ENCODE measurements at places on chromosomes 7 and 10. TPM values are rescaled to one million over a fixed set of nuclear protein-coding genes. Genes with fewer than 3 reads are reported as not detected.

The MYO1G gene
- not detected for total RNA-seq

DNA sequence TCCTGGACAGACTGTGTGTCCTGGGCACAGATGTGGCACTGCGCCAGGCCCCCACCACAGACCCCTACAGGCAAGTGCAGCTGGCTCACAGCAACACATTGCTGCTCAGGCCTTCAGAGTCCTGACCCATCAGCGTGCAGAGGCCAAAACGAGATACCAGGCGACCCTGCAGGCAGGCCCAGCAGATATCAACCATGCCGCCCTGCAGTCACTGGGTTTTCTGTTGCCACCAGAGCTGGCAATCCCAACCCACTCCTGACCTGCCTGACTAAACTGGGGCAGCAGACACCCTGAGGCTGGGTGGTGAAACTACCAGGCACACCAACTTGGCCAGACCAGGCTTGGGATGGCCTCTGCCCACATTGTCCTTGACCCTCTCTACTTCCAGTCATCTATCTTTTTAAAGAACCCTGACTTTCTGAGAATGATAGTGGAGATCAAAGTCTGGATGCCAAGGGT is 20.3 kb downstream of the ZCCHC24 start:
- DNase-seq = peak; percentile 70

The ARHGEF35 gene
- 0.18 TPM for total RNA-seq

The IL6 gene
- not detected for total RNA-seq

The TNRC18 gene
- total RNA-seq = 8.7 TPM

GRCh38 chr7:82507976-82508677 is 64.5 kb upstream of the CACNA2D1 start:
- no peak for DNase-seq

The BTAF1 gene
- 12.0 TPM for total RNA-seq

DNA sequence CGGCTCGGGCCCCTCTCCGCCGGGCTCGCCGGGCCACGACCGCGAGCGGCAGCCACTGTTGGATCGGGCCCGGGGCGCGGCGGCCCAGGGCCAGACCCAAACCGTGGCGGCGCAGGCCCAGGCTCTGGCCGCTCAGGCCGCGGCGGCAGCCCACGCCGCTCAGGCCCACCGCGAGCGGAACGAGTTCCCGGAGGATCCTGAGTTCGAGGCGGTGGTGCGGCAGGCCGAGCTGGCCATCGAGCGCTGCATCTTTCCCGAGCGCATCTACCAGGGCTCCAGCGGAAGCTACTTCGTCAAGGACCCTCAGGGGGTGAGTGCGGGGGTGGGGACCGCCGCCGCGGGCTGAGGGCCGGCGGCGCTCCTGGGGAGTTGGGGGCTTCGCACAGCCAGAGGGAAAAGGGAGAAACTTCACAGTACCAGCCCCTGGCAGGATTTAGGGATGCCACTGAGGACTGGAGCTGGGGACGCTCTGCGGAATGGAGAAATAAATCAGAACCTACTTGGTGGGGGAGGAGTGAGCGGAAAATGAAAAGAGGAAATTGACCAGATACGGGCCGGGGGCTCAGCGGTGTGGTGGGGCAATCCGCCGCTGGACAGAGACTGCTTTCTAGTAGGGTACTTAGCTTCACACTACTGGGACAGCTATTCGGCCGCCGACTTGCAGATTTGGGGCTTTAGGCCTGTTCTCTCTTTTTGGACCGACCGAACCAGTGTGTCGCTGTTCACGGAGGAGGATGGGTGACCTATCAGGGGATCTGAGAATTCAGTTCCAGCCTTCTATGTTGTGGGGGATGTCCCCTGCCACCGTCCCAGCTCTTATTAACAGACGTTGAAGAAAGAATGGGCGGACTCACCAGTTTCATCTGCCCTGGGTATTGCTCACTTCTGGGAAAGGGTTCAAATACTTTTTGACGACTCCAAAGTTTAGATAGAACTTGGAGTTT is 669 bp downstream of the PI4K2A start:
- DNase-seq = no peak

The C1QL3 gene
- not detected for total RNA-seq

DNA sequence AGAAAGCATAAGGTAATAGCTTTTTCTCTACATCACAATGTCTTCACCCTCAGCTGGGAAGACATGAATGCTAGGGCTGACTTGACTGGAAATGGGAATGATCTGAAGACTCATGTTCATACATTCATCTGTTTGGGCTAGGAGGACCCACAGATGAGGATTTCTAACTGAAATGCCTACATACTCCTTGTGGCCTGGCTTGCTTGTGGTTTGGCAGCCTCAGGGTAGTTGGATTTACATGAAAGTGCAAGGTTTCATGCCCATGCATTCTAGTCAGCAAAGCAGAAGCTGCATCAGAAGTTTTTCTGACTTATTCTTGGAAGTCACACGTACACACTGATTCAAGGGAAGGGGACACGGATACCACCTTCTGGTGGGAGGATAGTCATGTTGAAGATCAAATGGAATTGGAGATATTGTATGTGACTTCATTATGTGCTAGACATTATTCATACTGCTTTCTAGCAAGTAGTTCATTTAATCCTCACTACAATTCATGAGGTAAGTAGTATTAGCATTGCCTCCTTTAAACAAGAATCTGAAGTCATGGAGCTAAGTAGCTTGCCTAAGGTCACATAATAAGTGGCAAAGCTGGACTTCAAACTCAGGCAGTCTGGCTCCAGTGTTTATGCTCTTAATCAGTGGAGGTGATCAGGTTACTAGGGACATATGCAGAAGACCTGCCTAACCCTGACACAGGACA is 957.0 kb downstream of the LRMDA start:
- DNase-seq = no peak

GRCh38 chr7:106009503-106010226 is 46.6 kb downstream of the CDHR3 start:
- peak; percentile 67 for DNase-seq

DNA sequence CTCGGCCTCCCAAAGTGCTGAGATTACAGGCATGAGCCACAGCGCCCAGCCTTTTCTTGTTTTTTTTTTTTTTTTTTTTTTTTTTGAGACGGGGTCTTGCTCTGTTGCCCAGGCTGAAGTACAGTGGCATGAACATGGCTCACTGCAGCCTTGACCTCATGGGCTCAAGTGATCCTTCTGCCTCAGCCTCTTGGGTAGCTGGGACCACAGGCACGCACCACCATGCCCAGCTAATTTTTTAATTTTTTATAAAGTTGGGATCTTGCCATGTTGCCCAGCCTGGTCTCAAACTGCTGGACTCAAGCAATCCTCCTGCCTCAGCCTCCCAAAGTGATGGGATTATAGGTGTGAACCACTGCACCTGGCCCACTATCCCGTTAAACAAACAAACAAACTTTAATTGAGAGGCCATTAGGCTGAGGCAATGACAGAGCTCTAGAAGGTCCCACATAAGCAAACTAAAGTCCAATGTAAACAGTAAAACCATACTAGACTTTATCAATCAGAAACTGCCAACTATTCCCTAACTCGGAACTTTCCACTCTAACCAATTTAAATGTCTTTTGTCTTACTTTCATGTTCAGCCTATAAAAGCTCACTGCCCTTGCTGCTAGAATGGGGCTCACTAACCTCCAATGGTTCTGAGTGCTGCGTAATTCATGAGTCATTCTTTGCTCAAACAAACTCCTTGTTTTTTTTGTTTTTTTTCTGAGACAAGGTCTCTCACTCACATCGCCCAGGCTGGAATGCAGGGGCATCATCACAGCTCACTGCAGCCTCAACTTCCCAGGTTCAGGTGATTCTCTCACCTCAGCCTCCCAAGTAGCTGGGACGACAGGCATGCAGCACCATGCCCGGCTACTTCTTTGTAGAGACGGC is 1.9 kb downstream of the DHX32 start:
- no peak for DNase-seq

DNA sequence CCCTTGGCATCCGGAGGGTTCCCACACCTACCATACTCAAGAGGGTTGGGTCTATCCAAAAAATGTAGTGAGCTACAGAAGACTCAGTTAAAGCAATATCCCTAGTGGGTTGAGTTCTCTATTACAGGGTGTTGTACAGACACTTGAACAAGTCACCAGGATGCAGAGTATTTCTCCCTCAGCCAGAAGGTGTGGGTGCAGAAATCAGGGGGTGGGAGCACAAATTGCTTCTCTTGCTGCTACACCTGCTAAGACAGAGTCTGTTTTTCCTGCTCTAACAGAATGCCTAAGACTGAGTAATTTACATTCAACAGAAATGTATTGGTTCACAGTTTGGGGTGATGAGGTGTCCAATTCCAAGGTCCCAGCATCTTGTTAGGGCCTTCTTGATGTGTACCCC is 433.4 kb downstream of the TCERG1L start:
- DNase-seq = no peak

The CPEB3 gene
- total RNA-seq = 19.1 TPM

- DNase-seq = no peak
Measured at GRCh38 chr7:150982351-150982750, 4.2 kb upstream of the KCNH2 start.

GRCh38 chr10:66591865-66592264 is 334.0 kb upstream of the LRRTM3 start:
- no peak for DNase-seq

DNA sequence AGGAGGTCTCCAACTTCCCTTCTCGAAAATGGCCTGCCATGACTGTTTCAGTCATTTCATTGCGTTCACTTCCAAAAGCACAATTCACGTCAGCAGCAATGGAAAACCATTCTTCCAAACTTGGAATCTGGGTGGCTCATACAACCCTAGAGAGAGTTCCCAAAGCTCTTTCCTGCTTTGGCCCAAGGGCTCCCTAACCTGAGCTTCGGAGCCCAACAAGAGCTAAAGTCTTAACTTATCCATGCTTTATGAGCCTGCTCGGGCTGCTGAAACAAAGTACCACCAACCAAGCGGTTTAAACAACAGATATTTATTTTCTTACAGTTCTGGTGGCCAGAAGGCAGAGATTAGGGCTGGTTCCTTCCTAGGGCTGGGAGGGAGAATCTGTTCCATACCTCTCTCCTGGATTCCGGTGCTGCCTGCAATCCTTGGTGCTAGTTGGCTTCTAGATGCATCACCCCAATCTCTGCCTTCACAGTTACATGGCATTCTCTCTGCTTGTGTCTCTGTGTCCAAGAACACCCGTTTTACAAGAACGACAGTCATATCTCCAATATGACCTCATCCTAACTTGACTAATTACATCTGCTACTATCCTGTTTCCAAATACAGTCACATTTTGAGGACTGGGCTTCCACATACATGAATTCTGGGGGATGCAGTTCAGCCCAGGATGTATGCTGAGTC is 33.5 kb downstream of the CAMK2B start:
- DNase-seq = no peak

DNA sequence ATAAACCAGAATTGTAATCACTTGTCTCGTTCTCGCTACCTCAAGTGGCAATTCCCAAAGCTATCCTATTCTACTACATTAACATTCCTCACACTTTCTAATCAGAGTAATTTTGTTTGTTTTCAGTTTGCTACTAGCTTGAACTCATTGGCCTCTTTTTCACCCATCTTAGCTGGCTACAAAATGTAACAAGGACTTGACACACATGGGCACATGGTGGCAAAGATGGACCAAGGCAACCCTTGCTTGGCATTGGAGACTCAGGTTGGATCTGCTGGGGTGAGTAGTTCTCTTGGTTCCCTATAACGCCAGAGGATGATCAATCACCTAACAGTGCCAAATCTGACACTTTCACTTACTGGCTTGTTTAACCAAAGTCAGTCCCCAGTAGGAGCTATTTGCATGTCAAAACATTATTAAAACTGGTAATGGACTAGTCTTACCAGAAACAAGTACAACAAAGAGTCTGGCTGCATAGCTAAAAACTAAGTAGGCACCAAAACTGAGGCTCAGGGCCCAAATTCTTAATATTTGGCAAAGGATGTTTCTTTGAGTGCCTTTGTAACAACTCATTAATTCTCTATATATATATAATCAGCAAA is 1.9 kb downstream of the USP6NL start:
- no peak for DNase-seq

The REEP3 gene
- 22.8 TPM for total RNA-seq

The IFIT3 gene
- total RNA-seq = 2.9 TPM

GRCh38 chr10:82680608-82681007 is 805.6 kb downstream of the NRG3 start:
- DNase-seq = no peak

DNA sequence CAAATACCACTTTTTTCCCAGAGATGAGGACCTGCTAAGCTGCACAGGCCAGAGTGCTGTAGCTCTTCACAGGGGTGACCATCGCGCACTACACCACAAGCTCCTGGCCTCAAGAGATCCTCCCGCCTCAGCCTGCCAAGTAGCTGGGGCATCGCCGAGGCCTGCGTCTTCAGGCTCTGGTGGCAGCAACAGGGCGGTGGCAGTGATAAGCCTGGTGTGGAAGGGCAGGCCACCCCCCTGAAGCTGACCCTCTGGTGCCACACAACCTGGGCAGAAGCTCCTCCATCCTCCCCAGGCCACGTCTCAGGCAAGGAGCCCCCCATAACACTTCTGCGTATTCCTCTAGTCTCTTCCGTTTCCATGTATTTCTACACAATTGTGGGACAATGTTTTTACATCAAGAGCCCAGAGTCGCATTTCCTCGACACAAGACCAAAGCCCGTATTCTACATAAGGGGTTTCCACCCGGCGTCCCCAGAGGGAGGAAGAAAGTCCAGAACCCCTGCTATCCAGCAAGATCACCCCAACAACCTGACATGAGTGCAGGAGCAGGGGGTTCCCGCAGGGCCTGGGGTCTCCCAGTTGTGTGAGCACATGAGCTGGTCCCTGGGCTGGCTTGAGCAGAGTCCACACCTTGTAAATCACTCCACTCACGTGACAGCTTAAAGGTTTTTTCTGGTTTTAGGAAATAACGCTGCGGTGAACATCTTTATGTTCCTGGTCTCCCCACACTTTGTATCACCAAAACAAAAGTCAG is 37.6 kb upstream of the NCAPG2 start:
- no peak for DNase-seq

DNA sequence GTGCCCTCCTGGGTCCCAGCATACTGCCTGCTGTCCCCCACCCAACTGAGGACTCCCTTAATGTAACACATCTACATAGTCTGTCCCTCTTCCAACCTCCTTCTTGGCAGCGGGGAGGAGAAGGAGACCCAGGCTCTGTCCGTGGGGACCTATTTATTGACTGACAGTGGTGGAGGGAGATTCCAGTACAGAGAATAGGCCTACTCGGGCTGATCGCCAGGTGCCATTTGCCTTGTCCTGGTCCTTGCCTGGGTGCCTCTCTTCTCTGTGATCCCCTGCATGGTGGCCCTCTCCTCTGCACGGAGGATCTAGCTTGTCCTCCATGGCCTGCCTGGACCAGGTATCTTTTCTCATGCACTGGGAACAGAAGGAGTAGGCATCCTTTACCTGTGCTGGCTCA is 17.0 kb downstream of the GHRHR start:
- DNase-seq = no peak

- no peak for DNase-seq
Measured at GRCh38 chr7:28095231-28095630, 85.4 kb downstream of the JAZF1 start.

- no peak for DNase-seq
Measured at GRCh38 chr7:137146012-137146455, 197.5 kb downstream of the PTN start.

- no peak for DNase-seq
Measured at GRCh38 chr10:96834120-96834519, 2.0 kb downstream of the LCOR start.

GRCh38 chr7:40135317-40135610 is 459 bp downstream of the SUGCT start:
- DNase-seq = no peak

The LIPJ gene
- 0.09 TPM for total RNA-seq

Measured in gastrocnemius medialis (tissue), 4 donors.